ENCODE measurements at places on chromosomes 5 and 9.

- no peak for DNase-seq
Observed at GRCh38 chr9:88957526-88957925, 33.7 kb upstream of the S1PR3 start.

- no peak for DNase-seq
Observed at GRCh38 chr9:127915325-127915752, 1.5 kb downstream of the ST6GALNAC4 start.

DNA sequence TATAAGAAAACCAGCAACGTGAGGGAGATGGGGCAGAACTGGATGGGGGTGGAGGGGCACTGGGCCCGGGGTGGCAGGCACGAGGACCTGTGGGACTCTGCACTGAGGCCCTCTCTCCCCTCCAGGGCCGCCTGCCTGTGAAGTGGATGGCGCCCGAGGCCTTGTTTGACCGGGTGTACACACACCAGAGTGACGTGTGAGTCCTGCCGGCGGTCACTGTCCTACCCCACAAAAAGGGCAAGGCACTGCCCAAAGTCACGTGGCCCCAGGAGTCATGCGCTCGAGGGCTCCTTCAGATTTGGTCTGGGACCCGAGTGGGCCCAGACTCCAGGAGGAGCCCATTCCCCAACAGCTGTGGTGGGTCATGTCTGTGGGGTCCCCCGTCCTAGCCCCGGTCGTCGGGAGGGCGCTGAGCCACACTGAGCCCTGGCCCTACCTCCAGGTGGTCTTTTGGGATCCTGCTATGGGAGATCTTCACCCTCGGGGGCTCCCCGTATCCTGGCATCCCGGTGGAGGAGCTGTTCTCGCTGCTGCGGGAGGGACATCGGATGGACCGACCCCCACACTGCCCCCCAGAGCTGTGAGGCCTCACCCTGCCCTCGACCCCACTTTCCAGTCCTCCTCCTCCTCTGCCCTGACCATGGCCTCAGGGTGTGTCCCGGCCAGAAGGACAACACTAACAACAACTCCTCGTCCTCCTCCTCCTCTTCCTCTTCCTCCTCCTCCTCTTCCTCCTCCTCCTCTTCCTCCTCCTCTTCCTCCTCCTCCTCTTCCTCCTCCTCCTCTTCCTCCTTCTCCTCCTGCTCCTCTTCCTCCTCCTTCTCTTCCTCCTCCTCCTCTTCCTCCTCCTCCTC, 9.7 kb downstream of the FGFR4 start:
- no peak for DNase-seq

GRCh38 chr9:35499029-35499700, 9.3 kb downstream of the RUSC2 start:
- DNase-seq: no peak

GRCh38 chr9:33800886-33801285, 5.5 kb downstream of the PRSS3 start:
- no peak for DNase-seq

GRCh38 chr5:102411-103043, 10.6 kb downstream of the PLEKHG4B start:
- no peak for DNase-seq

- DNase-seq: no peak
Observed at GRCh38 chr9:14345354-14346230, 31.7 kb upstream of the NFIB start.

- no peak for DNase-seq
Observed at GRCh38 chr9:29865764-29866313, 2292.6 kb upstream of the C9orf72 start.

- DNase-seq: peak; percentile 6
Observed at GRCh38 chr5:7078901-7079300, 317.0 kb upstream of the ADCY2 start.

GRCh38 chr5:179307013-179307800, 38.1 kb downstream of the ADAMTS2 start:
- no peak for DNase-seq

- DNase-seq: peak; percentile 99
Observed at GRCh38 chr9:99820685-99821395, 845 bp upstream of the NR4A3 start.

DNA sequence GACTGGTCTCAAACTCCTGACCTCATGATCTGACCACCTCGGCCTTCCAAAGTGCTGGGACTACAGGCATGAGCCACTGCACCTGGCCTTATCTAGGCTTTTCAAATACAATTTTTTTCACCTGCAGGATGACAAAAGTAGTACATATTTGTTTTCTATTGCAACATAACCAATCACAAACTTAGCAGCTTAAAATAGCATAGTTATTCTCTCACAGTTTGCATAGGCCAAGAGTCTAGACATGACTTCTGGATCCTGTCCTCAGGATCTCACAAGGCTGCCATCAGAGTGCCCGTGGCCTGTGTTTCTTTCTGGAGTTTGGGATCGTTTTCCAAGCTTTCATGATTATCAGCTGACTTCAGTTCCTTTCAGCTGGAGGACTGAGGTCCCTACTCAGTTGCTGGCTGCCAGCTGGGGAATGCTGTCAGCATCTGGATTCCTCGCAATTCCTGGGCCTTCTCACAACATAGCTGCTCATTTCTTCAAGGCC, 348.9 kb downstream of the ARHGEF28 start:
- no peak for DNase-seq

DNA sequence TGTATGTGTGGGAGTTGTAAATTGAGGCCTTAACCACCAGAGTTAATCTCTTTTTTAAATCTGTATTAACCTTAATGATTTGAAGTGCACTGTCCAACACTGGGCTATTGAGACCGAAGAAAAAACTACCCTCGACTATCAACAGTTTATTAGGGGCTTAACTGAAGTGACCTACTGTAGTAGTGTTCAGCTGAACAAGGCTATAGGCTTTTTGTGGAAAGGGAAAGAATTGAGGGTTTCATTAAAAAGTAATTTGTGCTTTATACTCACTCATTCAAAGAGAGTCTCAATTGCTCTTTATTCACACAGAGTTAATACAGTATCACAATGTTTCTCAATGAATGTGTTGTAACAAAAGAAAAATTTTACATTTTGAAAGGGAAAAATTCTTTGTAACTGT, 267.5 kb downstream of the SLF1 start:
- no peak for DNase-seq

GRCh38 chr5:142057697-142058056, 44.9 kb upstream of the GNPDA1 start:
- DNase-seq: no peak

GRCh38 chr5:124908581-124909451, 162.4 kb upstream of the ZNF608 start:
- peak; percentile 89 for DNase-seq

- DNase-seq: no peak
Observed at GRCh38 chr5:14948383-14948782, 76.8 kb upstream of the ANKH start.

DNA sequence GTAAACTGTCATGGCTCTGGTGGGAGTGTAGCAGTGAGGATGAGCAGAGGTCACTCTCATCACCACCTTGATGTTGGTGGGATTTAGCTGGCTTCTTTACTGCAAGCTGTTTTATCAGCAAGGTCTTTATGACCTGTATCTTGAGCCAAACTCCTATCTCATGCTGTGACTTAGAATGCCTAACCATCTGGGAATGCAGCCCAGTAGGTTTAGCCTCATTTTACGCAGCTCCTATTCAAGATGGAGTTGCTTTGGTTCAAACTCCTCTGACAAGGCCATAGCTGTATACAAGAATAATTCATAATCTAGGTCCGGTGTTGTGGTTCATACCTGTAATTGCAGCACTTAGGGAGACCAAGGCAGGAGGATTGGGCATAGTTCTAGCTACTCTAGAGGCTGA, 85.1 kb downstream of the ARRDC3 start:
- DNase-seq: no peak

Measured in suppressor macrophage treated with lipopolysaccharide for 1 hour (primary cell).